ENCODE measurements at places on chromosomes 3 and 15.

DNA sequence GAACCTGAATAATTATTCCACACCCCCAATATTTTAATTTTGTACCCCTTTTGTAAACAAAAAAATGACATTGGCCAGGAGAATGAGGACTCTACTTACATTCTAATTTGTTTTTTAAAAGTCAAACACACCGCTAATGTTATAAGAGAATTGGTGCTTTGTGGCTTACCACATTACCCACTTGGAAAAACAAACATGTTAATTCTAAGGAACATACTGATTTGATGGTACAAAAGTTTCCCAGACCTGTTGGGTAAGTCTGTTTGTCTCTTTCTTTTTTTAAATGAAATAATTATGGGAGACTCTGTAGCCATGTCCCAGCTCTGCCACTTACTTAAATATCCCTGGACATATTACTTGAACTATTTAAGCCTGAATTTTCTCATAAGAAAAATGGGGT is 352.5 kb upstream of the C2CD4B start:
- DNase-seq: no peak

DNA sequence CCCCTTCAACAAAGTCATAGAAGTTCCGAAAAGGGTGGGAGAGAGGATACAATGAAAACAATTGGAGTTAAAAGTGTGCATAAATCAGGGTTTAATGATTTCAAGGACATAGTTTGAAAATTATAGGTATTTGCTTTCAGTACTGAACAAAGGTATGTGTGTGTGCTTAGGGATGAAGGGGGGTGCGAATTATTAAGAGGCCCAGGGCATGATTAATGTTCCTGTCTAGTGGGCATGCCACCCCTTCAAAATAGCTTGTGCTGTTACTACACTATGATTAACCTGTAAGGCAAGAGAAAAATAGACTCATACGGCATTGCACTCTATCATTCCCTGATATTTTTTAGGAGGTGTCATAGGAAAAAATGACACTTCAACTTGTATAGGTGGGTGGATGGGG is 731.6 kb downstream of the NAALADL2 start:
- DNase-seq: no peak

GRCh38 chr3:53161820-53162671 is 1.0 kb downstream of the PRKCD start:
- DNase-seq: no peak

GRCh38 chr3:194294199-194294894 is 56.8 kb downstream of the CPN2 start:
- DNase-seq: no peak

- no peak for DNase-seq
Observed at GRCh38 chr3:100506355-100506754, 13.9 kb downstream of the TMEM45A start.

GRCh38 chr15:38377636-38378035 is 76.3 kb upstream of the FAM98B start:
- no peak for DNase-seq

GRCh38 chr3:169454823-169455222 is 208.7 kb downstream of the MECOM start:
- no peak for DNase-seq

- DNase-seq: no peak
Observed at GRCh38 chr3:6655275-6655674, 205.6 kb upstream of the GRM7 start.

DNA sequence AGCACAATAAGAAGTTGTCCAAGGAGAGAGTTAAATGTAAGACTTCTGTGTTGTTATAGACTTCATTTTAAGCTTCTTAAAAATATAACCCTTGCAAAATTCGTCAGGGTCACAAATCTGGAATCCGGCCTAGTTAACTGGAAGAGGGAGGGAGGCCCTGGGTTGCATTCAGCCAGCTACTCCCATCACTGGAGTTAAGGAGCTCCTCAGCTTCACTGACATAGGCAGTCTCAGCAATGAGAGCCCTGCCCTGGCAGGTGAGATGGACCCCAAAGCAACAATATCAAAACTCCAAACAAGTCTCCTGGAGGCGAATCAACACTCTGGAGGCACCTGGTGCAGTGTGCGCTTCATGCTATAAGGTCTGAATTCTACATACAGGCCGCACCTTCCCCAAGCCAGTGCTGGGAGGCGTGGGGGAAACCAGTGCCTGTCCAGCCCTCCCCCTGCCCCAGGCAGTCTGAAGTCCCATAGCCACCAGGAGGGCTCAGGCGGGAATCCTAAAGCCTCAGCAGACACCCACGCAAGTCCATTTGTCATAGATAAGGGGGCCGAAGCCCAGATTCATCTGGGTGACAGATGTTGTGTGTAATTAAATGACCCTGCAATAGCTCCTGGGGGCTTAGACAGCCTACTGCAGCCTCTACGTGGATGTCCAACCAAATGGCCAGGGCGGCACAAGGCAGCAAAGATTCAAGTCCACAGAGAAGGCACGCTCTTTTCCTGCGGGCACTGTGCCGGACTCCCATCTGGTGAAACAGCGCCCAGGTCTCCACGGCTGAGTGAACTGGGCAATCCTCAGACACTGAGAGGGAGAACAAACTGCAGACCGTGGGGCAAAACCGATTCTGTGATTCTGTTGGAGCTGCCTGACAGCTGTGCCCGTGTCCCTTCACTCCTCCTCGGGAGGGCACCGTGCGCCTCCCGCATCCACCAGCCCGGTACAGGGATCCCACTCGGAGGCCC is 64.9 kb downstream of the ATP10A start:
- no peak for DNase-seq

DNA sequence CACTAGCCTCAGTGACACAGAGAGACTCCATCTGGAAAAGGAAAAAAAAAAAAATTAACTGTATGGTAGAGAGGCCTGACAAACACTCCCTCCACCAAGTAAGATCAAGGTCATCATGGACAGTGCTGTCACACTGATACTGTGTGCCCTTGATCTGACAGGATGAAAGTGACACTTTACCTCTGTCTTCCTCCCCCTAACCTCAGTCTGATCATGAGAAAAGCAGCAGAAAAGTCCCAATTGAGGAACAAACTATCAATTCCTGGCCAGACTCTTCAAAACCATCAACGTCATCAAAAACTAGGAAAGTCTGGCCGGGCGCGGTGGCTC is 26.7 kb downstream of the PGPEP1L start:
- no peak for DNase-seq

DNA sequence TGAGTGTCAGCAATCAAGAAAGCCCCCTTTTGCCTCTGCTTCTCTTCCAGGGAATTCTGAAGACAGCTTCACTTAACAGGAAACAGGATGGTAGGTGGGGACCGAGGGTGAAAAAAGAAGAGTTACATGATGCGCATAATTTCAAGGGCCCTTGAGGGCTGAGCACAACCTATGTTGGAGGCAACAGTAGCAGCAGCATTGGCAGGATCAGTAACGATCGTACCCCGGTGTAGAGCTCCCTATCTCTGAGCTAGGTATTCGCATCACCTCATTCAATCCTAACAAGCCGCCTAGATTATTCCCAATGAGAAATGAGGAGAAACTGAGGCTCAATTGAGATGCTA is 432 bp upstream of the RAD54L2 start:
- no peak for DNase-seq

GRCh38 chr3:69761896-69762767 is 22.9 kb downstream of the MITF start:
- no peak for DNase-seq

GRCh38 chr3:31170932-31171670 is 276.6 kb upstream of the GADL1 start:
- peak; percentile 35 for DNase-seq

- no peak for DNase-seq
Observed at GRCh38 chr15:101765772-101766456, 37.4 kb upstream of the OR4F6 start.

DNA sequence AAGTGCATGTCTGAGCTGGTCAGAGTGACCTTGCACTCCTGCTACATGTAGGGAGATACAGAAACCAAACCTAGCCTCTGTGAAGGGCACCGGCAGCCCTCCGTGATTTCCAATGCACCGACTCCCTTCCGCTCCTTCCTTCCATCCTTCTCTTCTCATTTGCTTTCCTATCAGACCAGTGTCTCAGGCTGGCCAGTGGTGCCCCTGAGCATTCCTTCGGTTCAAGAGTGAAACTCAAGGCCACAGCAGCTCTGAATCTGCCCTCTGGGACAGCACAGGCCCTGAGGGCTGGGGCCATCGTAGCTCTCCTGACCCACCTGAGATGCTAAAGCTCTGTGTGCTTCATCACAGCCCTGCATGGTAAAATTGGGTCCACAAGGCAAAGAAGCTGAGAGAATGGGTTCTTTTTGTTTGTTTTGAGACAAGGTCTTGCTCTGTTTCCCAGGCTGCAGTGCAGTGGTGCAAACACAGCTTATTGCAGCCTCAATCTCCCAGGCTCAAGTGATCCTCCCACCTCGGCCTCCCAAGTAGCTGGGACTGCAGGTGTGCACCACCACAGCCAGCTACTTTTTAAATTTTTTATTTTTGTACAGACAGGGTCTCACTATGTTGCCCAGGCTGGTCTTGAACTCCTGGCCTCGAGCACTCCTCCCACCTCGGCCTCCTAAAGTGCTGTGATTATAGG is 2.3 kb upstream of the BMF start:
- no peak for DNase-seq

- DNase-seq: no peak
Observed at GRCh38 chr15:101288905-101289513, 6.0 kb downstream of the SNRPA1 start.

DNA sequence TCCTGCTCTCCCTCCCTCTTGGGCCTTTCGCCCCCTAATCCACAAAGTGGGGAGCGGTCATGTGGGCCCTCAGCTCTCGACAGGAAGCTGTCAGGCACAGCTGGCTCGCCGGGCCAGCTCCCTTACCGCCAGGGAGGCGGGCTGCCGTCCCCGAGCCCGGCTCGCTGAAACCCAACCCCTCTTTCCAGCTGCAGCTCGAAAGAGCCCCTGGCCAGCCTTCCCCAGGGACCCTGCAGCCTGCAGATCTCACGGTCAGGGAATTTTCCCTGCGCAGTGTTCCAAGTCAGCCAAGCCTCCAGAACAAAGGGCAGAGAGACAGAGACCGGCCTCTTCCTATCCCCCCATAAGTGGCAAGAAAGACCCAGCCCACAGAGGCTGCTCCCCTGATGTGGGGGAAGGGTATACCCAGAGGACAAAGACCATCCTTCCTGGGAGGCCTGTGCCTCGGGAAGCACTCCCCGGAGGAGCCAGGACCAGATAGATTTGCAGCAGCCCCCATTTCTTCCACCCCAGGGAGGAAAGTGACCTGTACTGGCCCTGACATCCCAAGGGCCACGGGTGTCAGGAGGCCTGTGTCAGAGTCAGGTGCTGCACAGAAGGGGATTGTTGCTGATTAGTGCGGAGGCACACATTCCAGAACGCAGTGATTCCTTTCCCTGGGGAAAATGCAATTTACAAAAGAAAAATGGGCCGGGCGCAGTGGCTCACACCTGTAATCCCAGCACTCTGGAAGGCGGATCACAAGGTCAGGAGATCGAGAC is 32.6 kb downstream of the MAGEF1 start:
- no peak for DNase-seq

DNA sequence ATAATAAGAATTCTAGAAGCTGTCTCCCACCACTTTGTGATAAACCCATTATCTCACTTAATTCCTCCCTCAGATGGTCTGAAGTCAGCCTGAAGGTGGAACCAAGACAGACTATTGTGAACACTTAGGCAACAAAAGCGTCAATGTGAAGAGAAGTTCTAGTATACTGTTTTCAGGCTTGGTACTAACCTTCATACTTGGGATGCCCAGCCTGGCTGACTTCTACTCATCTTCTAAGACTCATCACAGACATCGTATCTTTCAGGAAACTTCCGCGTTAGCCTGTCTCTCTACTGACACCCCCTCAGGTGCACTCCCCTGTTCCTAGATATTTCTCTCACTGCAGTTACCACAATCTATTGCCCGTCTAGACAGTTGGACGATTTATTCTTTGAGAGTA is 201.2 kb downstream of the SATB1 start:
- DNase-seq: no peak

- no peak for DNase-seq
Observed at GRCh38 chr3:25182794-25183193, 245.3 kb upstream of the RARB start.

GRCh38 chr3:73540969-73541740 is 83.6 kb downstream of the PDZRN3 start:
- no peak for DNase-seq

GRCh38 chr3:55795746-55796145 is 308.6 kb upstream of the WNT5A start:
- DNase-seq: no peak

DNA sequence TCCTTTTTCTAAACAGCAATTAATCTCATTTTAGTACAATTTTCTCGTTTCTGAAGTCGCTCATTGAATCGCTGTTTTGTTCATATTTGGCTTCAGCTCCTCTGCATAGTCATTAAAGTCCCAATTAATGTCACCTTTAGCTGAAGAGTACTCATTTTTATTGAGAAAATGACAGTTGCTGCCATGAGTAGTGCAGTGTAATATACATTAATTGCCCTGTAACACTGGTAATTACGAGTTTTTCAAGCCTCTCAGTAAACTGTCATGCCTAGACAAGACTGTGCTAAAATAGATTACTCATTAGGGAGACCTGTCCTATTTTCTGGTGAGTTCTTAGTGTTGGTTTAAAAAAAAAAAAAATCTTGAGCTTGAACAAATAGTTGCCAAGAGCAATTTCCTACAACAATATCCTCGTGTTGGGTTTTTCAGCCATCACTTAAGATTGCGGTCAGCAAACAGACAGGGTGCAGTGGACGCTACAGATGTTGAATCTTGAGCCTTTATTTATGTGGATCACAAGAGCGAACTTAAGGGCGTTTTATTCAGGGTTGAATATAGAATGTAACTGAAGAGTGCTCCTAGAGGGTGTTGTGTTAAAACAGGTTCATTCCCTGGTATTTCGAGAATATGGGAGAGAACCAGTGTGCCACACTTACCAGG is 176.0 kb downstream of the CDIN1 start:
- DNase-seq: no peak

DNA sequence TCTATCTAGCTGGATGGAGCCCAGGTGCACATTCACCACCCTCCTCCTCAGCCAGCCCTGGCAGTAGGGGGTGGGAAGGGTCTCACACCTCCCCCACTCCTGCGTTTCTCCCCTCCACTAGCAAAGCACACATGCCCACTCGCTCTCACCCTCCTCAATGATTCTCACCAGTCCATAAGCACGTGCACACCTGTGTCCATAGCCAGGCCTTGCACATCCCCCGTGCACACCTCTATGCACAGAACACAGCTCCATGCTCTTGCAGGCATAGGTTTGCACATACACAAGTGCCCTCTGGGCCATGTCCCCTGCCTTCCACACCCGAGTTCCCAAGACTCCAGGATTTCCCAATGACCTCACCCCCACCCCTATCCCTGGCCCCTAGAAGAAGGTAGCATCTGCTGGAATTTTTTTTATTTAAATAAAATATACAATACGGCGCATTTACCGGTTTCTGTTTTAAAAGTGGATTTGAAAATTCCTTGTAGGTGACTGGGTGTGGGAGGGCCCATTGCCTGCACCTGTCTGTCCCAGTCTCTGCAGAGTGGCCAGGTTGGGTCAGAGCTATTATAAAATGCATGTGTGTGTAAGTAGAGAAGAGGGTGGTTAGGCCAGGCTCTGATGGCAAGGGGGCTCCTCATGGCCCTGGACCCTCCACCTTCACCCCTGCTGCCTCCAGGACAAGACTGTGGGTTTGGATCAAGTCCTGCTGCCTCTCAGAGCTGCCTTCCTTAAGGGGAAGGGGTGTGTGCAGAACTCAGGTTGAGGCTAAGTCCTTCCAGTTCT is 49.1 kb downstream of the HCN4 start:
- DNase-seq: no peak

GRCh38 chr15:96356494-96357455 is 26.3 kb downstream of the NR2F2 start:
- DNase-seq: peak; percentile 59
